ENCODE measurements at places on chromosomes 7 and 10. TPM values are rescaled to one million over a fixed set of nuclear protein-coding genes. Genes with fewer than 3 reads are reported as not detected.
A peak's percentile ranks its signal among the peaks of the same experiment; 100 is the strongest.

DNA sequence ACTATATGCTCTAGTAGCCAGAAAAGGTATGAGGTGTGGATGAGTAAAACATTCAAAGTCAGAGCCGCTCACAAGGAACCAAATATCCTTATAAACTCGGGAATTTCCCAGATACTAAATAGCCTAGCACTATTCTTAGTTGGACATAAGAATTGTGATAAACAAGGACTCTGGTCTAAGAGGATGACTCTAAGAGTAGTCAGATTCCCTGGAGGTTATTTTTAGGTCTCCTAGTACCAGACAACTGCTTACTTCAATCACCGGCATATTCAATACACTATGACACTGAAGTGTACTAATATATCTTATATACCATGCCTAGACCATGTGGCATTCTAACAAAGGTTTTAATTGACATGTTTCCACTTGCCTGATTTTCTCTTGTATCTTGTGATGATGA, 56.5 kb downstream of the LMBR1 start:
- DNase-seq: no peak

GRCh38 chr10:100006243-100006886, 3.4 kb downstream of the DNMBP start:
- peak; percentile 24 for DNase-seq

DNA sequence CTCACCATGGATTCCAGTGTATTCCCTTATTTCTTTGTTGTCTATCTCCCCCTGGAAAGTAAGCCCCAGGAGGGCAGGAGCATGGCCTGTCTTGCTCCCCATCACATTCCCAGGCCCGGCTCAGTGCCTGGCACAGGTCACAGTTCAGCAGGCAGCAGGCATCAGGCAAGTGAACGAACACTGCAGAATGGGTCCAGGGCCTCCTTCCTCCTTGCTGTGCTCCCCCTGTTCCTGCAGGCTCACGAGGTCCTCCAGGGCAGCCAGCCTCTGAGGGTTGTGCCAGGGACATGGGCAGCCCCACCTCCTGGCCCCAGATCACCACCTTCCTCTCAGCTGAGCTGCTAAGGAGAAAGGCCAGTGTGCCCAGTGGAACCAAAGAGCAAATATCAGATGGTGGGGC, 41.8 kb downstream of the PDLIM1 start:
- DNase-seq: no peak

GRCh38 chr10:119183664-119184412, 5.2 kb upstream of the PRDX3 start:
- DNase-seq: no peak

- no peak for DNase-seq
Observed at GRCh38 chr10:78405736-78406135, 372.1 kb downstream of the RPS24 start.

DNA sequence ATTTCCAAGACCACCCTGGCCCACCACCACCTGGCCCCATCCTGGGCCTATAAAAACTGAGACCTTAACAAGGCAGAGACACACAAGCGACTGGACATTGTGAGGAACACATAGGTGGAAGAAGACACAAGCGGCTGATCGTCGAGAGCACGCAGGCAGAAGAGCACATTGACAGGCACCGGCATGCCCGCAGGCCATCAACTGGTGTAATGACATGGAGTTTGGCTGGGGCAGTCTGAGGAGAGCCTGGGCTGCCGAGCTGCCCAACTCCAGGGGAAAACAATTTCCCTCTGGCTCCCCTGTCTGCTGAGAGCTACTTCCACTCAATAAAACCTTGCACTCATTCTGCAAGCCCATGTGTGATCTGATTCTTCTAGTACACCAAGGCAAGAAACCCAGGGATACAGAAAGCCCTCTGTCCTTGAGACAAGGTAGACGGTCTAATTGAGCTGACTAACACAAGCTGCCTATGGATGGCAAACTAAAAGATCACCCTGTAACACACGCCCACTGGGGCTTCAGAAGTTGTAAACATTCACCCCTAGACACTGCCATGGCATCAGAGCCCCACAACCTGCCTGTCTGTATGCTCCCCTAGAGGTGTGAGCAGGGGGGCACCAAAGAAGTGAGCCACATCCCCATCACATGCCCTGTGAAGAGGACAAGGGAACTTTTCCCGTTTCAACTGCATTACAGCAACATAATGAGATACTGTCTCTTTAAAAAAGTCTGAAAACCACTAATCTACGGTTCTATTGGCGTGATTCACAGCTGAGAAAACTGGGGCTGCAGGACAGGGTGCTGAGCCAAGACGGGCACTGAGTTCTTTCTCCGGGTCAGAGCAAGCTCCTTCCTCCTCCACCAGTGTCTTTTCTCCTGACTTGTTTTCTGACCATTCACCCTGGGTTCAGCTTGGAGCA, 18.5 kb upstream of the TNS3 start:
- no peak for DNase-seq

DNA sequence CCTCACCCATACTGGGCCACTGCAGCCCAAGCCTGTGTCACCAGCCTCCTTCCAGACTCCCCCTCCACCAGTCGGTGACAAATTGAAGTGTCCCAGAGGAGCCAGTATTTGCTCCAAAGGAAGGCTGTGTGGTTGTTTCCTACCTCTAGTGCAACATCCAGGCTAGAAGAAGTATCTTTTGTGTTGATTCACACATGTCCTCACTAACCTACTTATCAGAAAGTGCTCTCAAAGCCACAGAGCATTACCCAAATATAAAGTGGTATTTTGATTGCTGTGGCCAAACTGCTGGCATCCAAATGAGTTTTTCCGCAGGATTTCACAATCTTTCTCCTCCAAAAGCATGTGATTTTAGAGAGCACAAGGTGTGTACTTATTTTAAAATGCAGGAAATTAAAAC, 134.8 kb downstream of the CUL2 start:
- DNase-seq: no peak

- peak; percentile 71 for DNase-seq
Observed at GRCh38 chr10:128011059-128011979, 104.4 kb downstream of the PTPRE start.

DNA sequence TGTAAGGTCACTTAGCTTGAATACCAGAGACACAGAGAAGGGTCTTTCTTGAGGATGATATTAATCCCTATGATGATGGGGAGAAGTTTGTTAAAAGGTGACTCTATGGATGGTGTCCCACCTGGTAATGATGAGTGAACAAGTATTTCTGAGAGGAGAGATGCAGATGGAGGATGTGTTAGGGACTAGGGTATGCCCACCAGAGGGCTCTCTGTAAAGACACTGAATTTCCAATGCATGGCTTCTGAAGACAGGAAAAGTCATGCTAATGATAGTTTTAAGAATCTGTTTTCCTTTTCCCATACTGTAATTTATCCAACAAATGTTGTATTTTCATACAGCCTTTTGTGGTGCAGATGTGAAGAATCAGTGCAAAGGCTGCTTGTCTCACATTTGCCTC, 1250.9 kb upstream of the CELF2 start:
- DNase-seq: no peak

GRCh38 chr10:20492447-20492846, 404.7 kb downstream of the NEBL start:
- DNase-seq: no peak

GRCh38 chr7:91050677-91051076, 213.6 kb upstream of the FZD1 start:
- peak; percentile 1 for DNase-seq

DNA sequence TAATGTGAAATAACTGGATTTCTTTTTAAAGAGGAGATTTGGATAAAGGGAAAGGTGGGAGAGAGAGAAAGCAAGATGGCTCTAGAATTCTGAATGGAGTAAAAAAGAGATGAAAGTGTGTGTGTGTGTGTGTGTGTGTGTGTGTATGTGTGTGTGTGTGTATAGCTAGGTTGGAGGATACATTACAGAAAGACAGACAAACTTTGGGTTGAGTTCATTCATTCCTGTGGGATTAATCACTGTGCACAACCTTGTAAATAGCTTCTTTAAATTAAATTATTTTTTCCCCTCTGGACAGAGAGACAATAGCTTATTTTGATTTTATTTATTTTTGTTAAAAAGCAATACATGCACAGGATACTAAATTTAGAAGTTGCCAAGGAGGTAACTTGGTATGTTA, 7.5 kb downstream of the ASB4 start:
- DNase-seq: no peak

GRCh38 chr7:80879849-80880248, 39.0 kb downstream of the SEMA3C start:
- no peak for DNase-seq

DNA sequence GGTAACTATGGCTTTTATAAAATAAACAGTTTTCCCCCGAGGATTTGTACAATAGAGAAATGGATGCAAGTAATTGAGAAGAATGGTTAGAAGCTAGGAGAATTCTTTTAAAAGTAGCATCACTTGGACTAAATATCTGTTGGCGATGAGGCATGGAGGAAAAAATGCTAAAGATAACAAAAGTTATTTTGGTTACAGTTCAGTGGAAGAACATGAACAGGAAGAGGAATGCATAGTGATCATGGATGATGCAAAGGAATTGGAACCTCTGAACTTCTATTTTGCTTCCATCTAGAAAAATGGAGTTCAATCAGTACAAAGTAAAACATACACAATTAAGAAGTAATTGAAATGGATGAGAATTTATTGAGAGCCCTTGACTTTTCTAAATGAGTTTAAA, 32.9 kb downstream of the ENTPD1 start:
- DNase-seq: no peak

DNA sequence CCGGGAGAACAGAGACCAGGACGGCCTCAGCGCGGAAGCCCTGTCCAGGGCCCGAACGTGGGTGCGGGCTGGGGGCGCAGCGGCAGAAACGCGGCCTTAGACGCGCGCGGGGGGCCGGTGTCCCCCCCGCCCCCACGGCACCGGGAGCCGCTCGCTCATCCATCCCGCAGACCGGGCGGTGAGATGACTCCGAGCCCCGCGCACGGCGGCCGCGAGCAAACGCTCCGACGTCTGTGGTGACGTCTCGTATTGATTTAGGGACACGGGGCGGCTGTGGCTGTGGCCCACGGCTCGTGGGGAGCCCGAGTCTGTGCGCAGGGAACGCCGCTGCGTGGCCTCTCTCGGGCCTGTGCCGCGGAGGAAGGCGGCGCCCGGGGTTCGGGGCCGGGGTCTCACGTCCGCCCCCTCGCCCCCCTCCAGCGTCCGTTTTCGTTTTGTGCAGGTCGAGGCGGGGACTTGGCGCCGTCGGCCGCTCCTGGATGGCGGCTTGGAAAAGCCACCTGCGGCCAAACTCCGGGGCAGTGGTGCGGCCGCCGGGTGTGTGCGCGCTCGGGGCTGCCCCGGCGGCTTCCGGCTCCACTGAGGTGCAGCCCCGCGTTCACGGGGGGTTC, 1.0 kb upstream of the NKX6-2 start:
- no peak for DNase-seq

GRCh38 chr7:80184693-80185092, 50.1 kb downstream of the GNAI1 start:
- DNase-seq: no peak

GRCh38 chr7:116665332-116665996, 6.5 kb upstream of the MET start:
- DNase-seq: no peak

DNA sequence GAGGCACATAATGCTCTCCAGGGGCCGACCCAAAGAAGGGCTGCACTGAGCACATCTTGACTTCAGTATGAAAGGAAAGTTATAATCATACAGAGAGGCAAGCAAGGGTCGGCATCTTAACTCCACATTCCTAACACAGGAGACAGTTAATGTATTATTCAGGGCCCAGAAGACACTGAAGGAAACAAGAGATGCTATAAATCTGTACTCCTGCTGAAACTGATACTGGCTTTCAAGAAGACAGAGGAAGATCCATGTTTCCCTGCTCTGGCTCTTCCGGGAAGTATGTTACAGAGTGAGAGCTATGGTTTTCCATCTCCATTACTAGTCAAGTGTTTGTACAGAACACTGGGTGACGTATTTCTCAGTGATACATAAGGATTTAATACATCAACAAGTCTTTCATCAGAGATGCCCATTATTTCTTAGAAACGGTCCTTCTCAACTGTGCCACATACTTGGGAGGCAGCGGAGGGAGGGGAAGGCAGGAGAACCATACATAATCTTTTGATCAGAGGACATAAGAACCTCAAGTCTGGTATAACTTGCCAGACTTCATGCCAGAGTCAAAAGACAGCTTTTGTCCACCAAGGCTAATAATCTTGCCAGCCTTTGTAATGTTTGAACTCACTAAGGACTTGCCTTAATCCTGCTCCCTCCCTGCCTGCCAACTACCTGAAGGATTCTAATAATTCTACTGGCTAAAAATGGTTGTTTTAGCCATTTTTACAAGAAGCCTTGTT, 58.1 kb downstream of the ENO4 start:
- no peak for DNase-seq

- DNase-seq: no peak
Observed at GRCh38 chr10:32889631-32890212, 68.3 kb downstream of the ITGB1 start.

GRCh38 chr7:19107356-19108146, 9.9 kb downstream of the TWIST1 start:
- DNase-seq: peak; percentile 51

- no peak for DNase-seq
Observed at GRCh38 chr7:96417784-96418183, 95.9 kb upstream of the SLC25A13 start.

- DNase-seq: no peak
Observed at GRCh38 chr7:26182283-26182682, 18.3 kb downstream of the HNRNPA2B1 start.

DNA sequence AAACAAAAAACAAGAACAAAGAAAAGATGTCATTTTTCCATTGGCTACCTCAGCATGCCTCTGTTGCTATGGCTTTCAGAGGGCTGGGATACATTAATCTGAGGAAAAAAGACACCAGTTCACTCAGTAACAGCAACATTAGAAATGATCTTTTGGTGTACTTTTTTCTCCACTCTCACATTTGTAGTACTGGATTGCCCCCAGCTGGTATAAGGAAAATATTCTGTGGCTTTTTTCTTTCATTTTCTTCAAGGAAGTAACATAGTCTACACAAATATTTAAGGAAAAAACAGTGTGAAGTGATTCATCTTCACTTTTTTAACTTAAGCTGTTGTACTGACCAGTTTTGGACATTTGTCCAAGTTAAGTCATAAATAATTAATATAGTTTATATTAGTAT, 482.3 kb downstream of the SORCS1 start:
- DNase-seq: peak; percentile 45

- no peak for DNase-seq
Observed at GRCh38 chr10:68606918-68607317, 46.8 kb downstream of the TET1 start.

The ACTL6B gene
- not detected for total RNA-seq

The CALML3 gene
- total RNA-seq: not detected

The TMEM273 gene
- total RNA-seq: 1.6 TPM

The OR2A42 gene
- under 0.01 TPM for total RNA-seq

The ZNF777 gene
- total RNA-seq: 15.1 TPM

The POM121 gene
- 21.5 TPM for total RNA-seq

The STRIP2 gene
- 0.81 TPM for total RNA-seq

The SEMA3D gene
- under 0.01 TPM for total RNA-seq

The AEBP1 gene
- 19.4 TPM for total RNA-seq

The KMT2E gene
- 159 TPM for total RNA-seq

The OR2A12 gene
- not detected for total RNA-seq

The AKR1C2 gene
- total RNA-seq: 1.3 TPM

The CNPY1 gene
- not detected for total RNA-seq

The OPALIN gene
- total RNA-seq: under 0.01 TPM
